Tracheal epithelial cell (primary cell): ENCODE measurements at places on chromosomes 4 and X. TPM values are rescaled to one million over a fixed set of nuclear protein-coding genes. Genes with fewer than 3 reads are reported as not detected.

The PTCHD1 gene
- under 0.01 TPM in 1 of 2 replicates, not detected in the other for total RNA-seq

The SCML2 gene
- total RNA-seq = 0.21 and 0.48 TPM in 2 replicates

The LGI2 gene
- total RNA-seq = under 0.01 TPM in 1 of 2 replicates, not detected in the other

The UCP1 gene
- total RNA-seq = under 0.01 TPM in 1 of 2 replicates, not detected in the other

The ELOVL6 gene
- total RNA-seq = 7.5 and 11.7 TPM in 2 replicates

The NAP1L3 gene
- total RNA-seq = 0.24 TPM in 1 of 2 replicates, not detected in the other

The CXCL3 gene
- 0.64 and 4.1 TPM in 2 replicates for total RNA-seq

The DCHS2 gene
- total RNA-seq = under 0.01 TPM in 1 of 2 replicates, not detected in the other

The COX18 gene
- 27.7 and 32.5 TPM in 2 replicates for total RNA-seq

The HSFX1 gene
- total RNA-seq = 0.48 and 0.85 TPM in 2 replicates

The CYTL1 gene
- 0.48 TPM in 1 of 2 replicates, not detected in the other for total RNA-seq

The SPRY1 gene
- 4.7 and 10.1 TPM in 2 replicates for total RNA-seq

The WAS gene
- total RNA-seq = not detected in 2 replicates
